ENCODE measurements at places on chromosomes 6 and 20.

GRCh38 chr20:51860111-51860882 lies 58.0 kb upstream of the SALL4 start:
- peak; percentile 83 for DNase-seq

- DNase-seq: peak; percentile 37
Measured at GRCh38 chr6:43669050-43669921, 18.3 kb downstream of the MRPS18A start.

DNA sequence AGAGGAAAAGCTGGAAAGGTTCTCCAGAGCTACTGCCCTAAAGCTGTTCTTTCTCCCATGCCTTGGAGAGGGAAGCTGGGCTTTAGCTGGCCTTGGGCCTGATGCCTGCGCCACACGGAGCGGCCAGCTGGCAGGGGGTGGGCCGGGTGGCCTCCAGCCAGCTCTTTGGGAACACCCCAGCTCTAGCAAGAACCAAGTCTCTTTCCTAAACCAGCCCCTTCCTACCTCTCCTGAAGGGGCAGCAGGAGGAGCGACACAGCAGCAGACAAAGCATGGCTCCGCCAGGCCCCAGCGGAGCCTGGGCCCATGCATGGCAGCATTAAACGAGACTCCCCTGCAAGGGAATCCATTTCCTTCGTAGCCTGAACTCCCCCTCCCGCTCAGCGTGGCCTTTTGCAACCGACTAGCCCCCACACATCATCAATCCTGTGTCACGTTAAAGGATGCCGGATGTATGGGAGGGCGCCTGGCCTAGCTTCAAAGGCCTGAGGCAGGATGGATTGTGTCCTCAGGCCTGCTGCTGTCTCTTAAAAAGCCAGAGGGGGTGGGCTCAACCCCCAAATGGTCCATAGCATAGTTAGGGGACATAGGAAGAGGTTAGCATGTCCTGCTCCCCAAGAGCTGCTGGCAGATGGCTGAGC lies 14.0 kb downstream of the MRPS18A start:
- no peak for DNase-seq

- peak; percentile 19 for DNase-seq
Measured at GRCh38 chr6:141484711-141485110, 648.0 kb upstream of the GJE1 start.

GRCh38 chr20:49147296-49147695 lies 40.8 kb downstream of the STAU1 start:
- no peak for DNase-seq

GRCh38 chr20:17379651-17380050 lies 151.5 kb downstream of the BFSP1 start:
- DNase-seq: no peak

- peak; percentile 46 for DNase-seq
Measured at GRCh38 chr6:37127961-37128862, 41.7 kb upstream of the PIM1 start.

- peak; percentile 84 for DNase-seq
Measured at GRCh38 chr6:17584241-17584803, 15.8 kb upstream of the FAM8A1 start.

DNA sequence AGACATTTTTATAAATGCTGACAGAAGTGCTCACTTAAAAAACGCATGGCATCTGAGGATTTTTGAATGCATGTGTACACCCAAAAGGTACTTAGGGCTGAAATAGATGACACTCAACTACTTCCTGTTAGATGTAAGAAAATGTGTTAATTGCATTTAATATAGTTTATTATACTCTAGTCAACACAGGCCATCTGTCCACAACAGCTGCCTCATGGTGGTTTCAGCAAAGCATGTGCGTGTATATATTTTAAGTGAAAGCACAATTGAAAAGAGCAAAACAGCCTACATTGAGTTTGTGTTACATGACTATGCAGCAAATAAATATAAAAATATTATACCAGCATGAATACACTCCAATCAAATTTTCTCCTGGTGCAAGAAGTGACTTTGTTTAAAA lies 1233.0 kb upstream of the EYS start:
- no peak for DNase-seq

- no peak for DNase-seq
Measured at GRCh38 chr6:53054532-53054931, 10.7 kb upstream of the FBXO9 start.

DNA sequence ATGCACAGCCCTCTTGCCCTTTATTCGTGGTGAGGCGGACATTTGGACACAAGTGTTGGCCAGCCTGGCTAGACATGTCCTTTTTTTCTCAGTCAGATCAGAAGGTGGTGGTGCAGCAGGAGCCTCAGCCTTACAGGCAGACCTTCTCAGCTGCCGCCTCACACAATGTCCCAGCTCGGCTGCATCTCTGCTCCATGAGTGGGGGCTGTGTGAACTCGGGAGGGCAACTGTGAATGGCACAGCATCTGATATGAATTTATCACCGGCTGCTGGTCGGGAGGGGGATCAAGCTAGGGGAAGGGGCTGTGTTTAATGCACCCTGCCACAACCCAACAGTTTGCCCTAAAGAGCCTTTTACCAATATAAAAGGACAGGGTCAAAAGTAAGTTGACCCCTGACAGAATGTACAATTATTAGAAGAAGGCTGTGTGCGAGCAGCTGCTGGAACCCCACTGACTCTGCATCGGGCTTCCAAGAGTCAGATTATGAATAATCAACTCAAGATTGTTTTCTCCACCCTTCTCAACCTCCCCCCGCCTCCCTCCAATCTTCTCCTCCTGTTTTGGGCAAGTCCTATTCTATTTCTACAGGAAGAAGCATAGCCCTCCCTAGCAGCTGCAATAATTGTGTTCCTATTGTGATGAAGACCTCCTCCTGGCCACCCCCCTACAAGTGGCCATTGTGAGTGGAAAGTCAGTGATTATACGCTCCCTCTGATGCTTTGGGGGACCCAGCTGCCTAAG lies 245.2 kb downstream of the PKHD1 start:
- DNase-seq: no peak

DNA sequence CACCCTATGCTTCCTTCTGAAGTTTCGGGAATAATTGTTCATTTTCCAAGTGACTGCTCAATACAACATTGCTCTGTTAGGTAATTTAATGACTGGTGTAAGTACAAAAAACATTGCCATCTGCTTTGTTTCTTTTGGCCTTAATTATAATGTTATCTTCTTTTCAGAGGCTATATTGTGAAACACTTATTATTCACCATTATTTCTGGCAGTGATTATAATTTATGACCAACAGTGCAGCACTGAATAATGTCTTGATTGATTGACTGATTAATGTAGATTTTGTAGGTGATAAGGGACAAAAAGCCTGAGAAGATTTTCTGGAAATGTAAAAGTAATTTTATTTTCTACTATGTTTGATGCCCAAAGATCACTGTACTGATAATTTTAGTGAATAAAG lies 377.7 kb downstream of the PLCB1 start:
- no peak for DNase-seq

GRCh38 chr20:64082126-64082731 lies 2.0 kb downstream of the LKAAEAR1 start:
- DNase-seq: no peak

- no peak for DNase-seq
Measured at GRCh38 chr6:139905404-139906052, 531.1 kb upstream of the CITED2 start.

GRCh38 chr20:17168026-17168612 lies 58.7 kb upstream of the PCSK2 start:
- DNase-seq: no peak

DNA sequence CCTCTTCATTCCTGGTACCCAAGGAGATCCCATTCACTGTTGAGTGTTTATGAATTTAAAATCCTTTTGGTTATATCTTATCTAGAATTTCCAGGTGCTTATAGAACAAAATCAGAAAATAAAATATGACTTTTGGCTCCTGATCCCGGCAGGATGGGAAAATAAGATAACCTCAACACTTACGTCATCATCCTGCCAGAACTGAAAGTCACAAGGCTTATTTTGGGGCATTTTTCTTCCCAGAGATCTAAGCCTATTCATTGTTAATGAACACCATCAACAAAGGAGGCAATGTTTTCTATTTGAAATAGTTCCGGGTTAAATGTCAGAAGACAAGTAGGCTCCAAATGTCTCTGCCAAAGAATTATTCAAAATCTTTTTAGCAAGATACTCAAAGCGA lies 580.6 kb downstream of the TFAP2A start:
- no peak for DNase-seq

DNA sequence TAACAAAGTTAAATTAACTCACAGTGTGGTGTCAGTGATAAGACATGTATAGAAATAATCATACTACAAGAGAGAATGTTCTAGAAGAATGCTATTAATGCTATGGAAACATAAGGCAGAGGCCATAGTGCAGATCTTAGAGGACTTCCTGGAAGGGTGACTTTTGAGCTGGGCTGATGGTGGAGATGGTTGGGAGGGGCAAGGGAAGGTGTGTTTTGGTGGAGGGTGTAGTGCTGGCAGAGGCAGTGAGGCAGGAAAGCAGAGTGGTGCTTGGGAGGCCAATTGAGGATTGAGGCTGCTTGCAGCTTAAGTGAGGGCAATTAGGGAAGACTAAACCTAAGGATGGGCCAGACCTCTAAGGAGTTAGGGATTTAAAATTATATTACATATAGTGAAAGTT lies 58.5 kb upstream of the FNDC1 start:
- no peak for DNase-seq

- peak; percentile 29 for DNase-seq
Measured at GRCh38 chr6:118468682-118469465, 79.2 kb upstream of the PLN start.

DNA sequence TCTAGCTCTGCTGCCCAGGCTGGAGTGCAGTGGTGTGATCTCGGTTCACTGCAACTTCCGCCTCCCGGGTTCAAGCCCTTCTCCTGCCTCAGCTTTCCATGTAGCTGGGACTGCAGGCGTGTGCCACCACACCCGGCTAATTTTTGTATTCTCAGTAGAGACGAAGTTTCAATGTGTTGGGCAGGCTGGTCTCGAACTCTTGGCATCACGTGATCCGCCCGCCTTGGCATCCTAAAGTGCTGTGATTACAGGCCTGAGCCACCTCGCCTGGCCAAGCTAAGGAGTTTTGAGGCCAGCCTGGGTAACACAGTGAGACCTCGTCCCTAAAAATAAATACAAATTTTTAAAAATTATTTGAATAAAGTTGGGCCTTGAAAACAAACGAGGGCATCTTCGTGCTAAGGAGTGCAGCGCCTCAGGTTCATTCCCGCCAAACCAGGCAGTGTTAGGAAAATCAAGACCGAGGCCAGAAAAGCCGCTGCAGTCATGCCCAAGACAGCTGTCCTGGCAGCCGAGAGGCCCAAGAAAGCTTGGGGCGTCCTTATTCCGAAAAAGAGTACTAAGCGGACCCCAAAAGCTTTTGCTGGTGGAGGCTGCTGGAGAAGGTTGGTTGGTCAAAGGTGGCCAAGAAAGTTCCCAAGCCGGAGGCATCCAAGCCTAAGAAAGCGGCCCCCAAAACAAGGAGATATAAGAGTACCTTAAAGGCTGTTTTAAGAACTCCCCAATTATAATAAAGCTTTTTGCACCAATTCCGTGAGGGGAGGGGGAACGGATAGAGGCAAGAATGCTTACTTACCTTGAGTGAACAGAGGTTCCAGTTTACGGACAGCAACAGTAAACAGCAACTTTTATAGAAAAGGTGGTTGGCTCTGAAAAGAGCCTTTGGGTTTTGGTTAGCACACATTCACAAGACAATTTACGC lies 109.0 kb downstream of the HFE start:
- DNase-seq: peak; percentile 48

DNA sequence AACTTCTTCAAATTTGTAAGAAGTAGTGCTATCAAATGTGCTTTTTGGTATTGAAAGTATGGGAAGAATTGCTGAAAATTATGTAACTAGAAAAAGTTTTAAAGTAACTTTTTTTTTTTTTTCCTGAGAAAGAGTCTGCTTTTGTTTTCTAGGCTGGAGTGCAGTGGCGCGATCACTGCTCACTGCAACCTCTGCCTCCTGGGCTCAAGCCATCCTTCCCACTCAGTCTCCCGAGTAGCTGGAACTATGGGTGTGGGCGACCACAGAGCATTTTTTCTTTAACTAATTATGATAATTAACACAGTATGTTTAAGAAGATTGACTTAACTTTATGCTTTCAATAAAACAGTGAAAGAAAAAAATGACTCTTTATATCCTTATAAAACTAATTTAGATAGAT lies 38.4 kb downstream of the BMP5 start:
- DNase-seq: no peak

DNA sequence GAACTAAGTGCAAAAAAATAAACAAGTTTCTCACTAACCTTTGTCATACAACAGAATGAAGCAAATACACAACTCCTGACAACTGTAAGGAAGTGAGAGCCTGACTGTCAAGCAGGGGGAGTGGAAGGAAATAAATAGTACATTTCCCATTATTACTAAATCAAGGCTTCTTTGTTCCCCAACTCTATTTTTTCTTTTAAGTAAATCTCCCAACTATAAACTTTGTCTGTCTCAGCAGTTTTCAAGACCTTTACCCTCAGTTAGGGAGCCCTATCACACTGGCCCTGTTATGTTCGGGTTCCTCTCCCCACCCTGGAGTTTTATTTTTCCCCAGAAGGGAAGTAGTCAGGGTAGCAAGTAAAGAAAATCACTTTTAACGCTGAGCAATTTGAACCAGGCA lies 24.1 kb upstream of the IPCEF1 start:
- no peak for DNase-seq

DNA sequence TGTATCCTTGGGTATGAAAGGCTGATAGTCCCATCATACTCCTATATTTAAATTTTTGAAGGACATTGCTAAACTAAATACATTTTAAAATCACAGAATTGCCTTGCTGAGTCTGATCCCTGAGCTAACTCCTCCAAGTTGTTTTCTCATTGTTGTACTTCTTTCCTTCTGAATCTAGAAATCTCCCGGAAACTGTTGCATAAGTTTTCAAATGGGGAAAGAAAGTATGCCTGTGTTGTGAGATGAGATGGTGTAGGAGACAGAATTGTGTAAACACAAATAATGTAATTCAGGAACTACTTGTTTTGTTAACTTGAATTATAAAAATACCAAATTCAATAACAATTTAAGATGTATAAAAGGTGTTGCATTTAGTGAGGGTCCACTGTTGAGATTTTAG lies 7.3 kb downstream of the PNRC1 start:
- DNase-seq: peak; percentile 60

DNA sequence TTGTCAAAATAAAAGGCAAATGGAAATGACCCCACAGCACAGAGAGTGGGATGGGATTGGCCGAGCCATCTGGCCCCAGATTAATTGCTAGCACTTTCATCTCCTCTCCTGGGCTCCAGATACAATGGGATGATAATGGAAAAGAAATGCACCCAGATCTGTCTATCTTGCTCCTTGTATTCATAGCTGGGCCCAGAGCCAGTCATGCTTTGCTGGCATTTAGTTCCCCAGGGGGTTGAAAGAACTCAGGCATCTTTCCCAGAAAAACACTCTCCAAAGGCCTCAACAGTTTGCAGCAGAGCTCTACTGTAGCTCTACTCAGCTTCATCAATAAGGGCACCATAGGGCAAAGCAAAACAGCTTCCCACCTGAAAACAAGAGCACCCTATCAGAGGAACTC lies 116.0 kb upstream of the FOXA2 start:
- DNase-seq: no peak

DNA sequence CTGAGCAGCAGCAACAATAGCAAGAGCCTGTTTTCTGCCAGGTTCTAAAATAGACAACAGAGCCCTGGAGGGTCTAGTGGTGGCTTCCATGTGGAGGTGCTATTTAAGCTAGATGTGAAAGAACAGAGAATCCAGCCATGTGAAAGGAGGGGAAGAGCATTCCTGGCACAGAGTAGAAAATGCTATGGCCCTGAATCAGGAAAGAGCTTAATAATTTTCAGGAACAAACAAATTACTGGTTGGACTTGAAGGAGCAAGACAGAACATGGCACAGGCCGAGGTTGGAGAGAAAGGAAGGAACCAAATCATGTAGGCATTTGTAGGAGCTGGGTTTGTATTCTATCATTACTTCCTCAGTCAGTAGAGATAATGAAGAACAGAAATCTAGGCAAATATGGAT lies 98.3 kb downstream of the AIG1 start:
- no peak for DNase-seq

- DNase-seq: peak; percentile 94
Measured at GRCh38 chr6:121932076-121932991, 467.1 kb upstream of the HSF2 start.
